ELR (cell line): ENCODE measurements at places on chromosomes 5 and 9.
A peak's percentile ranks its signal among the peaks of the same experiment; 100 is the strongest.

- no peak for DNase-seq
Measured at GRCh38 chr5:178196281-178196812, 8.0 kb upstream of the HNRNPAB start.

DNA sequence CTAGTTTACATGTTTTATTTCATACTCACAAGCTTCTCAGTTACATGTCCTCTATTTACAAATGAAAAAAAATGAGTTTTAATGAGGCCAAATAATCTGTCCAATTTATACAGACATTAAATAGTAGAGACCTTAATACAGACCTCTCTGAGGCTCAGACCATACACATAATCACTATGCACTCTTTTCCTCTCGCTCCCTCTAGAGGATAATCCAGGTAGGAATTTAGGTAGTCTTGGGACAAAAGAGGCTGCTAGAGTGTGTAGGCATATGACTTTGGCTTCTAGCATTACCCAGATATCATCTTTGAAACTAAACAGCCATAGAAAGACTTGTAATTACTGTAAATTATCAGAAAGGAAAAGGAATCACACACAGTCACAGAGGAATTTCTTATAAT lies 444.7 kb downstream of the HINT1 start:
- DNase-seq = peak; percentile 67

DNA sequence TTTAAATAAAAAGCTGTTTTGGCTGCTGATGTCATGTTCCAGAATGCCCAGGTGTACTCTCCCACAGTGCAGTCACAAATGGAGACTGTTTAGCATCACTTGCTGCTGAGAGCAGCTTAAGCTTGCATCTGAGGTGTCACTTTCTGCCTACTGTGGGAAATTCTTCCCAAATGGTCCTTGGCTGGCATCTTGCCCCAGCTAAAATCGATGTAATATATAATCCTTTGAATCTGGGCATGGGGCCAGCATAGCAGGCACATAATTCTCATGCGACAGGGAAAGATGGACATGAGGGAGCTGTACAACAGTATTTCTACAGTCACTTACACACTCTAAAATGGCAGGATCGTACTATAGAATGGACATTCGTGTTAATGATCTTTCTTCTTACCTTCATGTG lies 144.3 kb downstream of the MACIR start:
- no peak for DNase-seq

GRCh38 chr9:89798547-89799120 lies 193.8 kb downstream of the GADD45G start:
- no peak for DNase-seq

DNA sequence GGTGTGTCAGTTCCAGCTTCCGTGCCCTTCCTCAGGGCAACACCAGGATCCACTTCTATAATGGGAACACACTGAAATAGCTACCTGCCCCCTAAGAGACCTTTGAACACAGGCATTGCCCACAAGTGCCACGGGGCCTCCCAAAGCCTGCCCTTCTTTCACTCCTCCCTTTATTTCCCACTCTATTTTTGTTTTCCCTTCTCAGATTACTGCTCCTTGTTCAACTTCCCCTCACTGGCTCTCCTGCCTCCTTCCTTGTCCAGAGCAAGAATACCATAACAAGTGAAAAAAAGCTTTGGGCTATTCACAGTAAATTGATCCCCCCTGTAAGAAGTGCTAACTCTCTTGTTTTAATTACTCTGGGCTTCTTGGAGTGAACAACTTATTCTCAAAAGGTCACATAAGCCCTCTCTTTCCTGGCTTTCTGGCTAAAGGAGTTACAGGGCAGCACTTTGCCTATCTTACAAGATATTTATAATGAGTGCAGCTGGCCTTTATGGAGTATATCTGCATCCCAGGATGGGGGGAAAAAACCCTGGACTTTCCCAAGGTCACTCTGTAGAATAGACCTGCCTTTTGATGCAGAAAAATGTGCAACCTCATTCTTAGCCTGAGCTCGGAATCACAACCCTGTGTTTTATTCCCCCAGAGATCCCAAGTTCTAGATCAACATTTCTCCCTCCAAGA lies 11.3 kb downstream of the CTXN3 start:
- no peak for DNase-seq

DNA sequence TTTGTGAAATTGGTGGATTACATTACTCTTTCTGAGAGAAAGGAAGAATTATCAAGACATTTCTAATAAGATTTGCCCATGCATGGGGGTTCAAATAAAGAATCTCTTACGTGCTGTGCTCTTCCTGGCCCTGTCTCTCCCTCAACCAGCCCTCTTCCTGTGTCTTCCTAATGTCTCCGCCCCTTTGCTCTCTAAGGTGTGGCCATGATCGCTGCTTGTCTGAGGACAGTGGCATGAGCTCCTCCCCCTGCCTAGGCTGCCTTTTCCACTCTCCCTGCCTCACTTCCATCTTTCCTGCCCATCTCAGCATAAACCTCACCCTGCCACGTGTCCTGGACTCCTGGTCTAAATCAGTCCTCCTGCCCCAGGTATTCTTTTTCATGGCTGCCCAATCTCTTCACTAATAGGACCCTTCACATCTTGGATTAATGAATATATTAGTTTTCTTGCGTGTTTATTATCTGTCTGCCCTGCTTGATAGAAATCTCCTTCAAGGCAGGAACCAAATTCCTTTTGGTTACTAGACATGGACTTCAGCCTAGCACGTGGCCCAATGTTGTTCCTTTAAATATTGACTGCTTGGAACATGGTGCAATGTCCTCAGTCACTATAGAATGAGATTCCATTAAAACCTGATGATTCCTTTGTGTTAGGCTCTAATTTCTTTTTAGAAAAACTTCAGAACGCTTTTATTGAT lies 122.3 kb downstream of the MTRR start:
- DNase-seq = peak; percentile 15
